ENCODE measurements at places on chromosomes 3 and 15.

DNA sequence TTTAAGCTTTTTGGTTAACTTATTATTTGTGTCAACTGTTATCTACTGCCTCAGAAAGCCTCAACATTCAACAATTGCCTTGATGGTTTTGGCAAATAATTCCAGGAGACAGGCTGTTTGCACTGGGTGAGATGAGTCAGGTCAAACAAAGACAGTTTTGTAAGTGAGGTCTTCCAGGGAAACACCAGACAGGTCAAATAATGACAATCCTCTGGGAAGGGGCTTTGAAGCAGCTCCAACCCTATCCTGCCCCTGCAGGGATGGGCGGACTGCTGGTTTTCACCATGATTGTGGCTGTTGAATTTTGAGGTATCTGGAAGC lies 79.4 kb upstream of the PRR23E start:
- DNase-seq, result no peak

DNA sequence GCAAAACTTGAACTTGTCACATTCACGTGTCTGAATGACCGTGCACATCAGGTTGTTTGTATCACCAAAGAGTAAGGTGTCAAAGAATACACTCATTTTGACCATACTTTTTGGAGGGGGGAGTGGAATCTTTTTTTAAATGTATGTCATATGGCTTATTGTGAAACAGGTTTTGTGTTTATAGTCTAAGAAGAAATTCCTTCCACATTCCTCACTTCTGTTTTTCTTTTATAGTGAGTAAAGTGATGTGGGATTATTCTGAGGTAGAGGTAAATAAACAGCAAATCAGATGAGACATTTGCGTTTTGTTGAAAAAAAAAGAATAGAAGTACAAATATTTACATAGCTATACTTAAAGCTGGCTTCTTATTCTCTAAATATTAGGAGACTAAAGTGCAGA lies 33.0 kb downstream of the SRP14 start:
- no peak for DNase-seq

- no peak for DNase-seq
Observed at GRCh38 chr3:194329583-194329965, 21.6 kb downstream of the CPN2 start.

GRCh38 chr3:128573160-128573559 lies 77.5 kb downstream of the RPN1 start:
- DNase-seq, result no peak

DNA sequence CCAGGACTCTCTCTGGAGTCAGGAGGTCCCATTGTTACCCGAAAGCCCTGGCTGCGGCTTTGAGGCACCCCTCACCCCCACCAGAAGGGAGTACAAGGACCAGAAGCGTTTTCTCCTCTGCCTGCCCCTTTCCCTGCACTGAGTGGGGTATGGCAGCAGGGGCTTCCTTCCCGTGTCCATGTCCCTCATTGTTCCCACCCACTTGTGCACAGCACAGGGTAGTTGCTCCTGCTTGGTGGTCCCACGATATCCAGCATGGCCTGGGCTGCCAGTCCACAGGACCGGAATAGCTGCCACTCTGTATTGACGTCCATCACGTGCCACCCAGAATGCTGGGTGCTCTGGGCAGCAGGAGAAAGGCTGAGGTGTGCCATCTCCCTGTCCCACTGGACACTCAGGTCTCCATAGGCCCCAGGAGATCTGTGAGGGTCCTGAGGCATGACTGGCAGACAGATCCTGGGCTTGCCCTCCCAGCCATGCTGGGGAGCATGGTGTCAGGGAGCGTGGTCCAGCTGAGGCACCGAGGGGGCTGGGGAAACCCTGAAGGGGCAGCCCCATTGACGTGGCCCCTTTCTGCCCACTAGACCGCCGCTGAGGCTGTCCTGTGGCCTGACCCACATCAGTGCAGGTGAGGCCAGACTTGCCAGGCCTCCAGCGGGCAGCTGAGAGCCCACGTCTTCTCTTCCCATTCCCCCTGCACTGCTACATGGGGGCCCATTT lies 45.3 kb upstream of the SEC22A start:
- no peak for DNase-seq

DNA sequence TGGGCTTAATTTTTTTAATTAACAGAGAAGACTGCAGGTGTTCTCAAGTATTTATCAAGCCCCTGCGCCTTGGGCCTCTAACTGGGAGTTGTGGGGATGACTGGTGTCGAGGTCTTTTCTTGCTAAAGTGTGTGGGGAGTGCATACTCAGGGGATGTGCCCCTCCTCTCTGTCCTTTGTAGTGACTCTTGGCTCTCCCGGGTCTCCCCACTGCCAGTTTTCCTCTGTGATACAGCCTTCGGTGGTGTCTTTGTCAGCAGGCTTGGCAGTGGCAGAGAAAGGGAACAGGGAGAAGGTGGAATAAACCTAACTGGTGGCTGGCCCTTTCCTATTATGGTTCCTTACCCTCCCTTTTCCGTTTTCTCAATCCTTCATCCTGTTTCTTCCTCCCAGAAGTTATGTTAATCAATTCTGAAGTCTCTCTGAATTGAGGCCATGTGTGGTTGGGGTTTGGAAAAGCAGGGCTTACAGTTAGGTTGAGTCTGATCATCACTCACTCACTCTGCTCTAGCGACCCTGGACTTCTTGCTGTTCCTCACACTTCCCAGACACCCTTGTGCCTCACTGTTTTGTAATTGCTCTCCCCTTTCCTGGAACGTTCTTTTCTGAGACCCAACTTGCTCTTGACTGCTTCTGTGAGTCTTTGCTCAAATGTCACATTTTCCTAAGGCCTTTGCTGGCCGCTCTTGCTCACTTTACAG lies 158.1 kb downstream of the PTPRG start:
- no peak for DNase-seq

GRCh38 chr3:120489421-120489820 lies 38.6 kb upstream of the FSTL1 start:
- no peak for DNase-seq

DNA sequence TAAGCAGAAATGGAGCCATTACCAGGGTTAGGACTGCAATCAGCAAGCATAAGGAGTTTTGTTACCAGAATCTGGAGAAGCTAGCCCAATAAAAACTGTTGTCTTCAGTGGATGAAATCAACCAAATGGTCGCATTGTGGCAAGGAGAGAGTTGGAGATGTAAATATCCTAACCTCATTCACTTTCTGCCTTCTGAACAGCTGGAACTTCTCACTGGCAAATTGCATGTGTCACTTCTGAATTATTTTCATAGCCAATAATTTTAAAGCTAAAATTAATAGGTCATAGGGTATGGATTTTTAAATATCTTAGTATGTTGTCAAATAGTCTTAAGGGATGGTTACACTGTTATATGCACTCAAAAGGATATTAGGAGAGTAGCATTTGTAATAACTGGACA lies 121.6 kb downstream of the SUCNR1 start:
- no peak for DNase-seq

DNA sequence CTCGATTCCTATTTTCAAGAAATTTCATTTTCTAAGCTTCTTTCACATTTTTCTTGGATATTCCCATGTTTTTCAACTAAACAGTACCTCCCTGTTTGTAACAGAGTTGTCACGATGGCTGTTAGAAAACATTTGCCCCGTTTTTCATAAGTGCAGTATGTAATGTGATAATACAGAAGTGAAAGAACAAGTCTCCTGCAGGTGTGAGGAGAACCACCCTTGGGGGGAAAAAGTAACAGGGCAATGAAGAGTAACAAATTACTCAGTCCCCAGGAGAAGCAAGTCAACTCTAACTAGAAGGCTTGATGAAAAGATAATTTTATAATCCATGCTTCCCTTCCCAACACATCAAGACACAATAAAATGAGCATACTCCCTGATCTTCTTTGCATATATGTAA lies 493.3 kb downstream of the FOXP1 start:
- no peak for DNase-seq

GRCh38 chr3:42830437-42831320 lies 21.4 kb downstream of the ACKR2 start:
- DNase-seq, result no peak

GRCh38 chr15:80669663-80670273 lies 25.3 kb upstream of the ABHD17C start:
- DNase-seq, result no peak

GRCh38 chr3:121961283-121961682 lies 60.8 kb downstream of the ILDR1 start:
- DNase-seq, result no peak

GRCh38 chr15:88288206-88288605 lies 31.7 kb upstream of the NTRK3 start:
- DNase-seq, result no peak

GRCh38 chr15:86316726-86317383 lies 237.2 kb downstream of the AGBL1 start:
- DNase-seq, result no peak

DNA sequence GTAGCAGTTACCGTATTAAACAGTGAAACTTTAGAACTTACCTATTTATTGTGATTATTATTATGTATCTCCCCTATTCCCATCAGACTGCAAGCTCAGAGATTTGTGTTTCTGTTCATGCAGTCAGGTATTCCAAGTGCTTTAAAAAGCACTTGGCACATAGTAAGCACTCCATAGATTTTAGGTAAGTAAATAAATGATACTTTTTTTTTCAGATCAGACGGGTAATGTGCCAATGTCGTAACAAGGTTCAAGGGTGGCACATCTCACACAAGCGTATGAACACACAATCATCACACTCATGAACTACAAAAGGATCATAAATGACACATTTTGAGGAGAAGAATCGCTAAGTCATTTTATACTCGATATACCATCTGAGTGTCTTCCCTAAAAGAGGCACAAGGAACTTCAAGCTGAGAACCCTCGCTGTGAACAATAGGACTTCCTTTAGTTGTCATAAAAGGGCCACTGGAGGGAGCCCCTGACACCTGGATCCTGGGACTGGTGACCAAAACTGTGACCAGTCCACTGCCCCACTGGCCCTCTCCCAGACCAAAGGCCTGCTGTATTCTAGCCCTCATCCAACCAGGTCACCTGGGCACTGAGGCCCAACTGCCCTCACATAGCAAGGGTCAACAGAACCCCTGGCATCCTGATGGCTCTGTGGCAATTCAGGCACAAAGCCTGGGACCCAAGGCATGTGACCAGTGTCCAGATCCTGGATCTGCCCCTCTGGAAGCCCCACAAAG lies 32.1 kb downstream of the KIF9 start:
- no peak for DNase-seq

DNA sequence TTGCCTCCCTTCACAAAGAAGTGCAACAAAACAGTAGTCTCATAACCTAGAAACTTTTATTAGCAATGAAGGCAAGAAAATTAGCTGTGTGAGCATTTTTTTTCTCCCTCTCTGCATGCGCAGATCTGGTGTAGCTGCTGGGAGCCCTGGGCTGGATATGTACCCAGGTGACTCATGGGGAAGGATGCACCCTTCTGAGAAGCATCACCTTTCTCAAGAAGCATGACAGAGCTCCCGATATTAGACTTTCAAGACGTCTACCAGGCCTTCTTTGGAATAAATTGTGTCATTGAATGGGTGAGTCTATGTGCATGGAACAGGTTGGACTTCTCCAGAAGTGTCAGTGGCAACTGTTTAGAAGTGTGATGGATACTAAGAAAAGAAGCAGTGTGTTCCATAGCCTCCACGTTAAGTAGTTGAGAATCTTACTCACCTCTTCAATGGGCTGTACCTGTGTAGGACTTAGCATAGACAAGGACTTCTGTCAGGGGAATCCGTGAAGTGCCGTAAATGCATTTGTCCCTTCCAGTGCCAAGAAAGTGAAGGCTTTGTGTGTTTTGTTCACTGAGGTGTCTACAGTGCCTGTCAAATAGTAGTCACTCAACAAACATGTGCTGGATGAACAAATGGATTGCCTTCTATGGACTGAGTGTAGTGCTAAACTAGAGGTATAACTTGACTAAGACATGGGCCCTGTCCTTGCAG lies 47.7 kb upstream of the RASGRP1 start:
- DNase-seq, result peak; percentile 59

DNA sequence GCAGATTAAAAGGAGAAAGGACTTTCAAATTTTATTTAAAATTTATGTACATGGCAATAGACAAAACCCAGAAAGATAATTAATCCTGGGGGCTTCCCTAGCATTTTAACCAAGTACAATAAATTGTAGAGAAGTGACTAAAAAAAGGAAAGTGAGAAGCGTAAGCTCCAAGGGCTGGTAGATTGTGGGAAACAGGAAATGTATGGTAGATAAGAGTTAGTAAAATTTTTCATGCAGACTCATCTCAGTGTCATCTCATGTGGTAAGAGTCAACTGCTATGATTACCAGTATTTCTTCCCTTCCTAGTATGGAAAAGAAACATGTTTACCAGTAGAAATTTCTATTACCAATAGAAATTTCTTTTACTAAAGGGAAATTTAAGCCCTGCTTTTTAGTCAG lies 464.3 kb upstream of the AGTR1 start:
- DNase-seq, result no peak

GRCh38 chr15:63933522-63933921 lies 99.8 kb upstream of the HERC1 start:
- no peak for DNase-seq

GRCh38 chr15:80176443-80176842 lies 23.6 kb downstream of the FAH start:
- DNase-seq, result no peak

- DNase-seq, result no peak
Observed at GRCh38 chr3:123819949-123820348, 64.2 kb downstream of the MYLK start.

DNA sequence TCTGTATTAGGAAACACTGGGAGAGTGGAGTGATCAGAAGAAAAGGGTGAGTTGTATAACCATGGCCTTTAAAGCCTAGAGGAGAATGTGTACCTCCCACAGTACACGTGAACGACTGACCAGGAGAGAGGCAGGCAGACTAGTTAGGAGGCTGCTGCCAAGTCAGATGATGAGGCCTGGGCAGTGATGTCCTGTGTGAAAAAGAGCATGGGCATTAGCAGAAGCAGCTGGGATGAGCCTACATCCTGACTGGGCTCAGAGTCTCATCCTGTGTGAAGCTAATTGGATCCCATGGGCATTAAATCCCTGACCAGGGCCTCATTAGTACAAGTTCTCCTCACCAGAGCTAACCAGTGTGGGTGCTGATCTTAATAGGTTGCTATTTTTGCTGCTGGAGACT lies 89.1 kb upstream of the SLC2A2 start:
- DNase-seq, result no peak

GRCh38 chr3:177681852-177682251 lies 484.6 kb upstream of the TBL1XR1 start:
- no peak for DNase-seq

DNA sequence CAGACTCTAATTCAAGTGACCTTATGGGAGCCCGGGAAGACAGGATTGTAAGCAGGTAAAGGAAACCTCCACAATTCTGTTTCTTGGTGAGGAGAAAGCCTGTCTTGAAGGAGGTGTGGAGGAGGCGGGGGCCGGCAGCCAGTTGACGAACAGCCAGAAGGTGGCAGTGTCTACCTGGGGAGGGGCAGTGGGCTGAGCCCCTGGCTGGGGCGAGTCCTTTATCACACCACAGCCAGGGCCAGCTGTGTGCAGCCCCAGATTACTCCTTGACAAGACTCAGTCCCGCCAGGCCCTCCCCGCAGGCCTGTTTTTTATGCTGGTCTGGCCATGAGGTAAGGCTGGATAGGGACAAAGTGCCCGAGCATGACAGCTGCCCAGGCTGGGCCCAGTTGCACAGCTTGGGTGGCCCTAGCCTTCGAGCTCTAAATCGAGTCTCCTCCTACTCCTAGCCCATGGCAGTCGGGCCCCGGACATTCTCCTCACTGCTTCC lies 40.9 kb upstream of the IDH2 start:
- DNase-seq, result peak; percentile 74

Measured in stimulated activated CD4-positive, alpha-beta T cell treated with anti-CD3 and anti-CD28 coated beads, Interleukin-2, amount 100 ng/mL, for 24 hours (primary cell).